Left ventricle myocardium inferior (tissue), 1 donor: ENCODE measurements at places on chromosomes 5 and 9. TPM values are rescaled to one million over a fixed set of nuclear protein-coding genes. Genes with fewer than 3 reads are reported as not detected.

GRCh38 chr5:65100911-65101631, 332.3 kb downstream of the CWC27 start:
- DNase-seq: peak; percentile 36

DNA sequence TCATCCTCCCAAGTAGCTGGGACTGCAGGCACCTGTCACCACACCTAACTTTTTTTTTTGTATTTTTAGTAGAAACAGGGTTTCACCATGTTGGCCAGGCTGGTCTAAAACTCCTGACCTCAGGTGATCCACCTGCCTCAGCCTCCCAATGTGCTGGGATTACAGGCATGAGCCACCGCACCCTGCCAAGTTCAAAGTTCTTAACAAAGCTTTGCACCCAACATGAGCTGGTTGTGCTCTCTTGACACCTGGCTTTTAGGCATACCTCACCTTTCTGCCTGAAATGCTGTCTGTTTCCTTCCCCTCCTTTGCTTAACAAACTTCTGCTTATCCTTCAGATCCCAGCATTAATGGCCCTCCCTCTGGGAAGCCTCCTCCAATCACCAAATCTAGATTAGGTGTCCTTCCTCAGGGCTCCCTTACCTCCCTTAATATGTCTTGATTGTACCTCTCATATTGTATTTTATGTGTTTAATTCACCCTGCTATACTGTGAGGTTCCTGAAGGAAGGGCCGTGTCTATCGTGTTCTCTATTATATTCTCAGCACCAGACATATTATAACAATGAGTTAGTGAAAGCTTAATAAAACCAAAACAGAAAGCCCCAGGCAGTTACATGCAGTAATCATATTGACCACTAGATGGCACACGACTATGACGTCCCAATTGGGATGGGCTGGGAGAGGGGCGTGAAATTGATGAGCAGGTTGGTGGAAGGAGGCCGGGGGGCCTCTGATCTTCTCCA, 62.9 kb upstream of the PPARGC1B start:
- no peak for DNase-seq

DNA sequence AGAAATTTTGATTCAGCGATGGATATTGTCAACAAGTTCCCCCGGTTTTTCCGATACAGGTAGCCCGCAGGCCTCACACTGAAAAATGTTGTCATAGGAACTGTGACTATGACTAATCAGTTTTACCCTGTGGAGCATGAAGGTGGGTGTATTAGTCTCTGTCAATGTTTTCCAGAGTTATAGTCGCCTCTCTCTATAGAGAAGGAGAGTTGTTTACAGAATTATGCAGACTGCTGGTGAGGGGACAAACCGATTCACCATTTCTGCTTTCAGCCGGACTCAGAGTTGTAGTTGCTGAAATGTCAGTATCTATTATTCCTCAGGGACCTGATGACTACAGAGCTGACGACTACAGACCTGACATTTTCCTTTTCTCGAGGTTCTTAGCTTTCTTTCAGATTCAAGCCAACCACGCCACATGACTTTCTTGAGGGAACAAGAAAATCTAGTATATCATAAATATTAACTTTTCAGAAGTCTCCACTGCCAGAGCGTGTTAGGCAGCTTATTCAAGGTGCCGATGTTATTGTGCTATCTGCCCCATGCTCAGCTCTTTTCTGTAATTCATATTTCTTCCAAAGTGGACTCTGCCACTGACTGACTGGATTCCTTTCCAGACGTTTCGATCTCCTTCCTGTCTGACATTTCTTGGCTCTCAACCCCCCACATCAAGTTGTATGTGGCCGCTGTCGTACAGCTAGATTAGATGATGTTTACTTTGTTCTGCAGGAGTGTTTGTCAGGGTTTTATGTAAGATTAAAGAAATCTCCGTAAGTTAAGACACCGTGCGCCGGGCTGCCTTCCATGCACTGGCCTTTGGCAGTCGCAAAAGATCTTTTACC, 178.1 kb downstream of the FGF1 start:
- no peak for DNase-seq

GRCh38 chr9:121756474-121757280, 105.2 kb downstream of the DAB2IP start:
- no peak for DNase-seq

DNA sequence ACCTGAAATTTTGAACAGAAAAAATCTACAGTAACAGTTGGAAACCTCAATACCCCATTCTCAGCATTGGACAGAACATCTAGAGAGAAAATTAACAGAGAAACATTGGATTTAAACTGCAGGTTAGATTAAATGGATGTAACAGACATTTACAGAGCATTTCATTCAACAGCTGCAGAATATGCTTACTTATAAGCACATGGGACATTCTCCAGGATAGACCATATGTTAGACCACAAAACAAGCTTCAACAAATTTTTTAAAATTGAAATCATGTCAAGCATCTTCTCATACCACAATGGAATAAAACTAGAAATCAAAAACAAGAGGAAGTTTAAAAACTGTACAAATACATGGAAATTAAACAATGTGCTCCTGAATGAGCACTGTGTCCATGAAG, 316.3 kb downstream of the FAM170A start:
- no peak for DNase-seq

GRCh38 chr5:168432903-168433302, 53.4 kb upstream of the RARS1 start:
- DNase-seq: no peak

- no peak for DNase-seq
These were observed 1.8 kb upstream of the DCANP1 start for GRCh38 chr5:135448791-135449507.

- no peak for DNase-seq
These were observed 3.1 kb downstream of the POLR3G start for GRCh38 chr5:90477621-90478215.

GRCh38 chr9:71857159-71857558, 53.8 kb downstream of the ABHD17B start:
- no peak for DNase-seq

DNA sequence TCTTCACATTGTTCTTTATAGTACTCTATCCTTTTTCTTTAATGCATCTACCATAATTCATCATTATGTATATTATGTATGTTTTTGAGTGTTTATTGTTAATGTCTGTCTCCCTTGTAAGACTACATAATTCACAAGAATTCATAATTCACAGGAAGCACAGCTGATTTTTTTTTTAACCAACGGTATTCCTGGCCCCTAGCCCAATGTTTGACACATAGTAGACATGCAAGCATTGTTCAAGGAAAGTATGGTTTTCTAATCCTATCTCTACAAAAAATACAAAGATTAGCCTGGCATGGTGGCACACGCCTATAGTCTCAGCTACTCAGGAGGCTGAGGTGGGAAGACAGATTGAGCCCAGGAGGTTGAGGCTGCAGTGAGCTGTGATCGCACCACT, 160.6 kb downstream of the PPP2R2B start:
- no peak for DNase-seq

GRCh38 chr5:51433052-51433710, 49.9 kb downstream of the ISL1 start:
- DNase-seq: no peak

- no peak for DNase-seq
These were observed 9.3 kb downstream of the CAST start for GRCh38 chr5:96671441-96671840.

DNA sequence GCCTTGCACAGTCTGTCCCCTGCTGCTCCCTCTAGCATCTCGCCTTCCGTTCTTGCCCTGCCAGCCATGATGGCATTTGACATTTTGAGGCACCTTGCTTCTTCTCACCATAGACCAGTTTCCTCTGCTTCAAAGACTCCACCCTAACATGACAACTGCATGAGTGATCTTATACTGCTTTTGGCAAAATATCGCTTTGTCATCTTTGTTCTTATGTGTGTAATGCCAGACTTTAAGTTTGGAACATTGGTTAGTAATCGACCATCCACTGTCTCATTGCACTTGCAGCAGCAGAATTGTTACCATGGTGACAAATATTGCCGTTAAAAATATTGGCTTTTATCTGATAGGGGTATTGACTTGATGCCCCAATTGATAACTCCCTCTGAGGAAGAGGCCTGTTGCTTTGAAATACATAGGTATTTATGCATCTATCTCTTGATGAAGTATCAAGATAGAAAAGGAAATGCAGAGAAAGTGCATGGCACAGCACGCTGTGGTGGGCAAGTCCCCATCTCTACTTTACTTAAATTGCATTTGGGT, 6.8 kb downstream of the GARIN3 start:
- DNase-seq: no peak

- DNase-seq: no peak
These were observed 50.8 kb downstream of the DTWD2 start for GRCh38 chr5:118937393-118938061.

GRCh38 chr9:75814667-75815066, 75.8 kb upstream of the PCSK5 start:
- DNase-seq: no peak

GRCh38 chr5:112010475-112010874, 253.5 kb upstream of the NREP start:
- no peak for DNase-seq

The NUTM2F gene
- not detected for total RNA-seq

The CDX1 gene
- not detected for total RNA-seq

The ENTPD2 gene
- total RNA-seq: 1.5 TPM

The PPP2R2B gene
- total RNA-seq: 0.11 TPM

The SPOCK1 gene
- total RNA-seq: 28.6 TPM

The SLC1A1 gene
- 3.1 TPM for total RNA-seq

The FTMT gene
- total RNA-seq: not detected

The PALM2AKAP2 gene
- total RNA-seq: 90.2 TPM

The KCTD16 gene
- total RNA-seq: 0.08 TPM

The OLFML2A gene
- total RNA-seq: 41.1 TPM

The TAS2R1 gene
- not detected for total RNA-seq
